ENCODE measurements at places on chromosomes 4 and X.

DNA sequence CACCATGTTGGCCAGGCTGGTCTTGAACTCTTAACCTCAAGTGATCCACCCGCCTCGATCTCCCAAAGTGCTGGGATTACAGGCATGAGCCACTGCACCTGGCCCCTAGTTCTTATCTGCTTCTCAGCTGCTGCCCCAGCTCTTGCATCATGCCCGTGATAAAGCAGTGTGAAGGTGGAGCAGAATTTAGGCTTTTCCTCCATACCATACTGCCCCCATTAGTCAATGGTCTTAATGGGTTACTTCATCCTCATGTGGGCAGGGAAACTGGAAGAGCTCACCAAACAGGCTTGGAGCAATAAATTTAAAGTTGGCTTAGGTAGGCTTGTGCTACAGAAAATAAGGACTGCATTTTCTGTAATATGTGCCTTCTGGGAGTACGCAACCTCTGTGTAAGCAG is 636.9 kb upstream of the BOD1L1 start:
- ATAC-seq, result no peak

DNA sequence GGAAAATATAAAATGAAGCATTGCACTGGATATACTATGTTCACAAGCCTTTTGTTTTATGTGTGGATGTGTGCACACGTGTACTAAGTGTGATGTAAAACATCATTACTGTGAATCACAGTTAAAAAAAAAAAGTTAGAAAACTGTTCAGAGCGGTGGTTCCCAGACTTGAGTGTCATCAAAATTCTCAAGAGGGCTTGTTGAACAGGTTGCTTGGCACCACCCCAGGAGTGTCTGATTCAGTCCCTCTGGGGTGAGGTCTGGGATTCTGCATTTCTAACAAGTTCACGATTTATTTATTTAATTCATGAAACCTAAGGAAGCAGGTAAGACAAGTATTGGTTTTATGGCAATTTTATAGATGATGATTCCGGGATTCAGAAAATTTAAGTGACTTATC is 1.8 kb downstream of the CENPU start:
- ATAC-seq, result no peak

DNA sequence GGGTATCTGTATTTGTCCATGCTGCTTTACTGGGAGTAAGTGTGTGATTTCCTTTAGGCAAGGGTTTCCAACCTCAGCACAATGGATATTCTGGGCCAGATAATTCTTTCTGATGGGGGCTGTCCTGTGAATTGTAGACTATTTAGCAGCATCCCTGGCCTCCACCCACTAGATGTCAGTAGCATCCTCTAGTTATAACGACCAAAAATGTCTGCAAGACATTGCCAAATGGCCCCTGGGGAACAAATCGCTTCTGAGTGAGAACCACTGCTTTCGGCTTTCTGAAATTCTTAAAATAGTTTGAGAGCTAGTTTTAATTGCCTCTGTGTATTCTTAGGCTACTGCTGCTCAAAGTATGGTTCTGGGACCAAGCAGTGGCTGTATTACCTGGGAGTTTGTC is 81.2 kb upstream of the GPM6B start:
- ATAC-seq, result no peak

DNA sequence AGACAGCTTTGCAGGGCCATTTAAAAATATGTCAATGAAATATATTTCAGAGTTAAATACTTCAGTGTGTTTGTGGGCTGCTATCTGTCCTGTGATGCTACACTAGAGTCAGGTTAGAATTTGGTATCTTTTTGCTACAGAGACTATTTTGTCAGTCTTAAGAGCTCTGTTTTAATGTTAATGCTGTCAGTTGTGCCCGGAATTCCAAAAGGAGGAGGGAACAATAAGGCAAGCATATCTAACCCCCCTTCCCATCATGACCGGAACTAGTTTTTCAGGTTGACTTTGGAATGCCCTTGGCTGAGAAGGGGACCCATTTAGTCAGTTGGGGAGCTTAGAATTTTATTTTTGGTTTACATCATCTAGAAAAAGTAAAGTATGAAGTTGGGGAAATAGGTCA is 34.9 kb upstream of the SLC25A4 start:
- ATAC-seq, result no peak

GRCh38 chrX:6184900-6185515 is 43.7 kb downstream of the NLGN4X start:
- ATAC-seq, result no peak

GRCh38 chr4:33746979-33747378 is 2497.3 kb downstream of the ARAP2 start:
- no peak for ATAC-seq

GRCh38 chrX:134294548-134294947 is 57.6 kb downstream of the CCDC160 start:
- no peak for ATAC-seq

GRCh38 chr4:89284828-89285227 is 22.8 kb downstream of the GPRIN3 start:
- ATAC-seq, result no peak

DNA sequence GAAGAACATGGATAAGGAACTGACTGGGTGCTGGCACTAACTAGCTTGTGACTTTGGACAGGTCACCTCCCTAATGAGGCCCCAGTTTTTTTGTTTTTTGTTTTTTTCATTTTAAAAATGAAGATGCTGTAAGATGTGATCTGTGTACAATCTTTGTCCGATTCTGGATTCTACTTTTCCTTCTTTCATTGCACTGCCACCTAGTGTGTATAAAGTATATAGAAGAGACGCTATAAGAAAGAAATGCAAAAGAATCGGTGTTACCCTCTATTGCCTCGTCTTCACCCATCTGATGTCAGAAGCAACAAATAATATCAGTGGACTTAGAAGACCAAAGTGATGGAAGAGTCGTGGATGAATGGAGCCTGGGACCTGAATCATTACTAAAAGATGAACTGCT is 58.6 kb upstream of the P2RY10 start:
- ATAC-seq, result no peak

DNA sequence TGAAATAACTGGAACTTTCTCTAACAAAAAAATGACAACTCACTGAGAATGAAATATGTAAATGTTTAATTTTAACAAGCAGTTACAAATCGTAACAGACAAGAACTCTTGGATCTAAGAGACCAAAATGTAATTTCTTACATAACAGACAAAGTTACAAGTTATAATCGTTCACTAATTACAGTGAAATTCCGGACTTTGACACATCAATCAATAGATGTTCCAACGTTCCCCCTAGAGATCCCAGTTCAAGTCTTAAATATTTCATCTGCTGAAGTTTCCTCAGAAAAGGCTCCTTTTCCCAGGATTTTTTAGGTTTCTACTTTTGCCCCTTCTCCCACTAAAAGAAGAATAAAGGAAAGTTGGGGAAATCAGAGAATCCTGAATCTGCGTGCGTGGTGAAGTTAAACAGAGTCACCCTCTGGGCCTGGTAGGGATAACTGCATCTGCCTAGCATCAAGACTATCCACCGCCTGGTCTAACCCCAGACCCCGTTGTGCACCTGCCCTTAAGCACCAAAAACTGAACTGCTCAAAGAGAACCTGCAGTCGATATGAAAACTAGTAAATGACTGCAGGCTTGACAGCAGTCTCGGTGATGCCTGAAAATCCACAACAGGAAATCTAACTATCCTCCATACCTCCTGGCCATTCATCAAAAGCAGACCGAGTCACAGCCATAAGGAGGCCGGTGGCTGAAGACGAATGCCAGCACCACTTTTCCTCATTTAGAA is 2.3 kb downstream of the IRF2 start:
- no peak for ATAC-seq

- peak; percentile 47 for ATAC-seq
Measured at GRCh38 chrX:106611317-106611678, 480 bp upstream of the RADX start.

- no peak for ATAC-seq
Measured at GRCh38 chr4:113623274-113623894, 138.2 kb downstream of the CAMK2D start.

DNA sequence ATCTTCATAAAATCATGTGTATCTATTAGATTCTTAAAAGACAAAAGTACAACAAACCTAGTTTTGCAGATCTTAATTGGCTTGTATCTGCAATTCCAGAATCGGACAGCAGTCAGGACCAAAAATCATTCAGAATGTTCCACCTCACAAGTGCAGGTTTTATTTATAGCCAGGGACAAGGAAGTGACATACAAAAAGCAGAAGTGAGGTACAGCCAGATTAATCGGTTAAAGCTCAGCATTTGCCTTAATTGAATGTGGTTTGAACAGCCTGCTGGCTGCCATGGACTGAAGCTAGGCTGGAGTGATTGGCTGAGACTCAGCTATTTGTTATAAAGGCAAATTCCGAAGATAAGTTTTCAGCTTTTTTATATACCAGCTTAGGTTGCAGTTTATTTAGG is 932.6 kb downstream of the C4orf33 start:
- no peak for ATAC-seq

GRCh38 chr4:118313098-118313497 is 39.7 kb downstream of the PRSS12 start:
- ATAC-seq, result peak; percentile 42

- no peak for ATAC-seq
Measured at GRCh38 chrX:38664285-38664684, 102.9 kb downstream of the TSPAN7 start.

GRCh38 chrX:3271834-3272186 is 74.6 kb downstream of the MXRA5 start:
- ATAC-seq, result peak; percentile 62

DNA sequence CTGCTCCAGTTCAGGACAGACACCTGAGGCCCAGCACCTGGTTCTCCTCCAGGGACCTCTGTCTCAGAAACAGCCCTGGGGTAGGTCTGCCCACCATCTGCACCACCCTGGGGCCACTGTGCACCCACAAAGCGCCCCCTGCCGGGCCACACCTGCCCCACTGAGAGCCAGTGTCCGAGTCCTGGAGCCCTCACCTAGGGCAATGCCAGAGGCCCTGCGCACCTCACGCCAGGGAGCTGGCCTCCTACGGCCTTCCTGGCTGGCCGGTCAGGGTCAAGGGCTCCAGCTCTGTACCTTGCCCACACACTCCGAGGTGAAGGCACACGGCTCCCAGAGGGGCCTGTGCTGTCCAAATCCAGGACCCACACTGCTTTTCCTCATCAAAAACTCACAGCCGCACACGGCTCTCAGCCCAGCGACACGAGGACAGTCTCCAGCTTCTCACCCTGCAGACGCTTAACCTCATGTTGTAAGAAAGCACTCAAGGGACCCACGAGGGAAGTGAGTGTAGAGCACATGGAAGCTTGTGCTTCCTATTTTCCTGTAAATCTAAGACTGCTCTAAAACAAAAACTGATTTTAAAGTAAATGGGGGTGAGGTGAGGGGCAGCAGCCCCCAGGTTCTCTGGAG is 5.4 kb downstream of the CTBP1 start:
- ATAC-seq, result no peak

DNA sequence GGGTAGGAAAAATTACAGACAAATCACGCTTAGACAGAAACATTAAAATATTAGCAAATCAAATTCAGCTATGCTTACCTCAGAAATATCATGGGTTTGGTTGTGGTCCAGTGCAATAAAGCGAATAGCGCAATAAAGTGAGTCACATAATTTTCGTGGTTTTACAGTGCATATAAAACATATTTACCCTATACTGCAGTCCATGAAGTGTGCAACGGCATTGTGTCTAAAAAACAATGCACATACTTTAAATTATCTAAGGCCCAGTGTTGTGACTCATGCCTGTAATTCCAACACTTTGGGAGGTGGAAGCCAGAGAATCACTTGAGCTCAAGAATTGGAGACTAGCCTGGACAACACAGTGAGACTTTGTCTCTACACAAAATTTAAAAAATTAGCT is 195.7 kb upstream of the IL1RAPL1 start:
- ATAC-seq, result no peak

DNA sequence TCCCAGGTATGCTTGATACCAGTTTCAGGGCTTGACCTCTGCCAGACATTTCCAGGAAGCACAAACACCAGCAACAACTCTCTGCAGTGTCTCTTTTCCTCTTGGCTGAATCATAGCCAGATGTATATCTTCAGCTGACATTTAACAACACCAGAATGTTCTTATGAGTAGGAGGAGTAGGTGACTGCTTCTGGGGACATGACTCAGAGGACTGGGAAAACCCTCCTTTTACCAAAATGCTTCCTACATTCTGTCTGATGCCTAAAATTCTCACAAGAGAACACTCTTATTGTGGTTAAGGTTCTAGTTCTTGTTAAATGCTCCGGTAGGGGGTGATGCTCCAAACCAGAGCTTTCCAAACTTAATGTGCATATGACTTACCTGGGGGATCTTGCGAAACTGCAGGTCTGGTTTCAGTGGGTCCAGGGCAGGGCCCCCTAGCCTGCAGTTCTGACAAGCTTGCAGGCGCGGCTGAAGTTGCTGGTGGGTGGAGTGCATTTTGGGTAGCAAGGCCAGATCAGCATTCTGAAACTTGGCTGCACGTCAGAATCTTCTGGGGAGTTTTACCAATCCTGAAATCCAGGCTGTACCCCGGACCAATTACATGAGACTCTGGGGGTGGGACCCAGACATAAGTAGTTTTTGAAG is 329.3 kb upstream of the RPS6KA3 start:
- peak; percentile 84 for ATAC-seq

GRCh38 chr4:141395246-141395830 is 174.6 kb downstream of the ZNF330 start:
- ATAC-seq, result no peak

DNA sequence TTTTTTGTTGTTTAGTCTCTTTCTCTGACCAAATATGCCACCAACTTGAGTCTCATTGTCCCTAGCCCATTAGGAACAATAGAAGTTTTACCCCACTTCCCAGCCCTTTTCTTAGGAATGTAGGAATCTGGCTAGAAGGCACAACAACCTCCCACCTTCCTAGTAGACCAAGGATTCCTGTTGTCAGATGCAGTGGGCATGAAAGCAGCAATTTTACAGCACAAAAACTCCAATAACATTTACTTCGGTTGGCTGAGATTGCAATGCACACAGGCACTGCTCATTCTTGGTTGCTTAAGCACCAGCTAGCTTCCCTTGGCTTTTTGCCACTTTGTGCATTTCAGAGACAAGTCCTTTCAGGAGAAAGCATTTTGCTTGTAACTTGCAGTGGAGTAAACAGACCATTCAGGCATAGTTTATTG is 312.8 kb downstream of the TENM3 start:
- ATAC-seq, result peak; percentile 47

DNA sequence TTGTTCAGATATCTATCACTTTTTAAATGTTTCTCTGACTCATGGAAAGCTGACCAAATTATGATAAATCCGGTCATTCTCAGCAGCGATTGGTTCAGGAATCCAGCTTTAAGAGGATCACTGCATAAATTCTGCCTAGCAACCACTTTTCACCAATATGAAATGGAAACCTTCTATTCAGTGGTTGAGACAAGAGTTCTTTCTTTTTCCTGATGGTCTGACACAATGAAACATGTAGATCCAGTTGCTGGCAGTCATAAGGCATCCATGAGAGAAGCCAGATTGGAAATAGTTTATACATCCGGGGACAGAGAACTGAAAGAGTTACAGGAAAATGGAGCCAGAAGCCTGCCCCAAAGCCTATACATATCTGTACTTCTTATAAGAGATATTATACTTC is 27.2 kb downstream of the MAB21L2 start:
- ATAC-seq, result no peak

DNA sequence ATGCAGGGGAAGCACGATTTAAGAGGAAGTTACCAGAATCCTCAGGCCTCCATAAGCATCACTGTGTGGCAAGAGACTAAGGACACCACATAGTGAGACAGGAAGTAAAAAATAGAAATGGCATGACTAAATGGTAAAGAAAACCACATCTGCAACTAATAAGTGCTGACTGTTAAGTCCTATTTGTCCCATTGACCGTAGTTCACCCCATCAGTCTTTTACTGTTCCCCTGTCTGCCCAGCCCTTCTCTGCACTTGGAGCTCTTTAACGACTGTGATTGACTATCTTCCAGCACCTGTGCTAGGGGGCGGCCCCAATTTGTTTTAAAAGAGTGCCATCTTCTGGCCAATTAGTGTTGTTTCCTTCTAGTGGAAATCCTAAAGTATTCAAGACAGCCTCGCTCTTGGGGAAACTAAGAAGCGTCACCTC is 94.2 kb downstream of the MAOA start:
- peak; percentile 74 for ATAC-seq

Measured in motor neuron (in vitro differentiated cells).